ENCODE measurements at places on chromosomes 16 and 17.

- DNase-seq, result no peak
These were observed 19.3 kb downstream of the ANKFN1 start for GRCh38 chr17:56172517-56172982.

GRCh38 chr17:39328815-39329214 is 72.6 kb downstream of the FBXL20 start:
- DNase-seq, result no peak

DNA sequence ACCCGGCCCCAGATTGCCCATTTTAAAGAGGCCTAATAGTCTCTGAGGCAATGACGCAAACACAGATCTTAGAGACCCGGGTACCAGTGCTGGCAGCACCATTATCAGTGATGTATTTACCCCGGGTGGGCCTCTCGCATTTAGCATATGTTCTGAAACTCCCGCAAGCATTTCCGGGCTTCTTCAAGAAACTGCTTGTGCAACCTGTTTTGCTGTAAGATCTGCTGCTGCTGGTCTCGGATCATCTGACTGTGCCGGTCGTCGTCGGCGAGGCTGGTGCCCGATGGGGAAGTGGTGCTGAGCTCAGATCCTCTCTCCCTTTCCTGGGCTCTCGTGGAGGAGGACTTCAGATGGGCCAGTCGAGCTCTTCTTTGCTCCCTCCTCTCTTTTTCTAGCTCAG is 12.5 kb downstream of the CEP295NL start:
- peak; percentile 7 for DNase-seq

DNA sequence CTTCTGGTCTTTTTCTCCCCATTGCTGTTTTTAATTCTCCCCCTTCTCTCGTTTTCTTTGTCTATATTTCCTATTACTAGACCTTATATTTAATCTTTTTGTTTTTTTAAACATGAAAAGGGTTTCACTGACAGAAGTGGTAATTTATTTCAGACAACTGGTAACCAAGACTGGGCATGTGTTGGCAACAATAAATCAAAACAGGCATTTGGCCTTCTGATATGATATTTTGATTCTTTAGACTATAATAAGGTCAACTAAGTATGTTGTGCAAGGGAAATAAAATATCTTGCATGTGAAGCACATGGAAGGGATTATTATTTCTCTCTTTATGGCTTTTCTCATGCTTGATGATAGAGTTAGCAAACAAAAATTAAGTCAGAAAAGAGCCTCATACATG is 34.6 kb downstream of the AP2B1 start:
- DNase-seq, result no peak

DNA sequence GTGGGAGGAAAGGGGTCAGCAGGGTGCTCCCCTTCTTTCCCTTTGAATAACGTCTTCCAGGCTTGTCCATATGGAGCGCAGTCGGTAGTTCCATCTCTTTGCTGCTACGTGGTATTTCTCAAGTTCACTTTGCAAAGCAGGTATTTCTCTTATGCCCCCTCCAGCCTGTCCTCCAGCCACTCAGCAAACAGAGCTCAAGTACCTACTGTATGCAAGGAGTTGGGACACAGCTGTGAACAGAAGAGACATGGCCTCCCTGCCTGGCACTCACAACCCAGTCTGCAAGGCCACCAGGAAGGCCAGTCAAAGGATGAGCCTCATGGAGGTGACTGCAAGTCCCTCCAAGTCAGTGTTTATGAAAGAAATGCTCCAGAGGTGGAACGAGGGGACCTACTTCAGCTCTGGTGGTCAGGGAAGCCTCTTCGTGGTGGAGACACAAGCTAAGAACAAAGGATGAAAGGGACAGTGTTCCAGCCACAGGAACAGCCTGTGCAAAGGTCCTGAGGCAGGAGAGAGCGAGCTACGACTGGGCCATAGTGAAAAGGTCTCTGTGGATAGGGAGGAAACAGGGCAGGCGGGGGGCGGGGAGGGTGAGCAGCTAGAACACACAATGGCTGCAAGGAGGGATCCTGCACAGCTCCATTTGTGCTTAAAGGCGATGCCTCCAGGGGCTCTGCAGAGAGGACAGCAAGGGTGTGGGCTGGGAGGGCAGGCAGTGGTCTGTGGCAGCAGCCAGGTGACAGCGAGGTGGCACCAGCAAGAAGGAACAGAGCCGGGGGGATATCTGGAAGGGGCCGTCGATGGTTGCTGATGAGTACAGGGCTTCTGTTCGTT is 32.6 kb downstream of the PPL start:
- no peak for DNase-seq

DNA sequence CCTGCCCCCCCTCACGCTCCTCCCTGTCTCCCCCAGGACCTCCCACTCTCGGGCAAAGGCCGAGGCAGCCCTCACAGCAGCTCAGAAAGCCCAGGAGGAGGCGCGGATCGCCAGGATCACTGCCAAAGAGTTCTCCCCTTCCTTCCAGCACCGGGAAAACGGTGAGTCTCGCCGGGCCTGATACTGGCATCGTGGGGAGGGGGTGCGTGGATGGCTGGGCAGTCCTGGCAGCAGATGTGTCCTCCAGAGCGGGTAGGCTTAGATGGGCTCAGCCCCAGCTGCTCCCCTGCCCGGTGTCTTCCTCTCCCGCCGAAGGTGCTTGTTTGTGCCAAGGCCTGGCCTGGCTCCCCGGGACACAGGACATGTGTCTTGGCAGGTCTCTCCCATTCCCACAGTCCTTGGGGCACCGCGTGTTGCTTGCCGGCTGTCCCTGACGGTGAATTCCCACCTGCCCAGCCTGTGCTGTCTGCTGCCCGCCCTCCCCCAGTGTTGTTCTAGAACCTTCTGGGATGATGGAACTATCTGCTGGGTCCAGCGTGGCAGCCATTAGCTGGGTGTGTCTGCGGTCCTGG is 81.6 kb downstream of the KLHDC4 start:
- DNase-seq, result no peak

DNA sequence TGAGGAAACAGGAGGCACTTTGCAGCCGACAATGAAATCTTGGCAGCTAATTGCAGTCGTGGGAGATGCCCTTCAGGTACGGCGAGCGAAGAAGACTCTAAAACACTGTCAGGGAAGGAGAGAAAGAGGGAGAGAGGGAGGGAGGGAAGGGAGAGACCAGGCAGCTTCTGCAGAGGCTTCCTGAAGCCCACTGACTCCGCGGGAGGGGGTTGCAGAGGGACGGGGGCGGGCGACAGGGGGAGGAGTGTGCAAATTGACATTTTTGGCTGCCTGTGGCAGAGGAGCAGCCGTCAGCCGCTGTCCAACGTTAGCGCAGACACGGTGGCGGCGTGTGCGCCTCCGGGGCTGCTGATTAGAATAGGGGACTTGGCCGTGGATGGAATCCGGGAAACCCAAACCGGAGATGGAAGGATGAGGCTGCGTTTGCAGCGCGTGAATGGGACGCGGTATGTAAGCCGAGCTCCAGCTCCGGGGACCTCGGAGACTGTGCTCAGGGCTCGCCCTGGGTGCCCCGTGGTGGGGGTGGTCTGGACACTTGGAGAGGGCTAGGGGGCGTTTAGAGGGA is 849.1 kb upstream of the RBFOX1 start:
- DNase-seq, result no peak

GRCh38 chr17:4939546-4939795 is 375 bp downstream of the SLC25A11 start:
- DNase-seq, result no peak

GRCh38 chr16:82005027-82005830 is 6.0 kb downstream of the SDR42E1 start:
- no peak for DNase-seq

DNA sequence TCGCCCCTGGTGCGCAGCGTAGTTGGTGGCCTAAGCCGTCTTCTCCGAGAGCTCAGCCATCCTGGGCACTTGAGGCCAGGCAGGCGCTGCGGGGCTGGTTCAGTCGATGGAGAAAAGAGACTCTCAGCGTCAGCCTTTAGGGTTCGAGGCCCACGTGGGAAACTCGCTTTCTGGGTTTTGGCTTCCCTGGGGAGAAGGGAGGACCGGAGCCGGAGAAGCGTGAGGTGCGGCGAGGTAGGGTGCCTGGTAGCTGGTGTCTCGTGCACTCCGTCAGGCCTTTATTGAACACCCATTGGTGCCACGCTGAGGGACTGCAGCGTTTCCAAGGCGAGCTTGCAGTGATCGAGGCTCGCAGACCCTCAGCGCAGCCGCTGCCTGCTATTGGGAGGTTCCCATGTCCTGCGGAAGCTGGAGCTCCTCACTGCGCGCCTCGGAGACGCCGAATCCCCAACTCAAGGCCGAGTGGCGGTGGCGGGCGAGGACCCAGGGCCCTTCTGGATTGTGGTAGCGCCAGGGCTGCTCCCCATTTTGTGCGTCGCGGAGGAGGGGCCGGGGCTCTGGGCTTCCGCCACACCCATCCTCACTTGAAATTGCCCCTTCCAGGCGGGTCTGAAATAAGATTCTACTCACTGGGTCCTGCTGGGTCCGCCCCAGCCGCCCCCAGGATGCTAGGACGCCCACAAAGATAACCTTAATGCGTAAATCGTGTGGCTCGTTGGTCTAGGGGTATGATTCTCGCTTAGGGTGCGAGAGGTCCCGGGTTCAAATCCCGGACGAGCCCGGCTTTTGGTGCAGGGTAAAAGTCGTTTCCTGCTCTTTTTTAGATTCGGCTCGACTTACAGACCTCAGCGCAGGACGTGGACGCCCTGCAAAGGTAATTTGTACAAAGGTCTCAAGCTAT is 1.2 kb downstream of the OR1F1 start:
- no peak for DNase-seq

GRCh38 chr17:4261452-4261851 is 2.3 kb downstream of the ANKFY1 start:
- no peak for DNase-seq

All from stimulated activated CD8-positive, alpha-beta memory T cell treated with anti-CD3 and anti-CD28 coated beads, Interleukin-4, amount 100 ng/mL, for 1 hour (primary cell).